ENCODE measurements at places on chromosomes 5 and 9.

GRCh38 chr5:81426359-81427030, 32.6 kb upstream of the ACOT12 start:
- DNase-seq: no peak

- DNase-seq: no peak
Observed at GRCh38 chr5:174528821-174529544, 195.4 kb upstream of the MSX2 start.

DNA sequence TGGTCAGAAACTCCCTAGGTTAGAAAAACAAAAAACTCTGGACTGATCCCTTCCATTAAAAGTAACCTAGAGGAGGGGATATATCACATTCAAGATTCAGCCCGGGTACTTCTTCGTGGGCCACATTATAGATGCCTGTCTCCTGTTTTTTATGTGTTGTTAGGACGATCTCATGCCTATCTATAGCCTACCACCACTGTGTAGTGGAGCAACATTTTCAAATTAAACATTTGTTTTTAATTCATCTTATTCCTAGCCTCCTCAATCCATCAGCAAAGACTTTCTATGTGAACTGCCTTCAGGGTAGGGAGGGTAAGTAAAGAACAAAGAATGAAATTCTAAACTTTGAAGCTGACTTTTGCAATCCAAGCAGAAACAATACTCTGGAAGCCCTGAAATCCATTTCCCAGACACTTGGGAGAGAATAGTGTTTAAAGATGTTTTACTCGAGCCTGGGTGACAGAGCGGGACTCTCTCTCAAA, 379.4 kb downstream of the ANXA1 start:
- no peak for DNase-seq

- DNase-seq: no peak
Observed at GRCh38 chr9:133234577-133235322, 25.7 kb upstream of the OBP2B start.

- no peak for DNase-seq
Observed at GRCh38 chr5:151672516-151672915, 14.2 kb downstream of the SPARC start.

- no peak for DNase-seq
Observed at GRCh38 chr9:135066291-135066690, 21.2 kb upstream of the OLFM1 start.

DNA sequence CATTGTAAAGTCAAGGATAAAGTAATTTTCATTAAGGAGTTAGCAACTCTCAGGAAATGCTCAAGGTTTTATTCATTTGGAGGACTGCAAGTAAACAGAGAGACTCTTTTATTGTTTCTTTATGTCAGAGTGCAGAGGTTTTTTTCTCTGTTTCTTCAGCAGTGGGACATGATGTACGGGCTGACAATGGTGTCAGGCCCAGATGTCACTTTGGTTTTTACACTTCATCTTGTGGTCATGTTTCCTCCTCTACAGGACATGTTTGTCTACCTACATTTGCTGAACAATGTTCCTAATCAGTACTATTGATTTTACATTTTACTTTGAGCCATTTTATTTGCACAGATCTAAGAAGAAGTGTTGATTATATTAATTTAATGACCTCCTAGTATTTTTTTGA, 72.8 kb upstream of the PARP8 start:
- no peak for DNase-seq
